Fibroblast of skin of right biceps (primary cell): ENCODE measurements at places on chromosomes 16 and 17.

DNA sequence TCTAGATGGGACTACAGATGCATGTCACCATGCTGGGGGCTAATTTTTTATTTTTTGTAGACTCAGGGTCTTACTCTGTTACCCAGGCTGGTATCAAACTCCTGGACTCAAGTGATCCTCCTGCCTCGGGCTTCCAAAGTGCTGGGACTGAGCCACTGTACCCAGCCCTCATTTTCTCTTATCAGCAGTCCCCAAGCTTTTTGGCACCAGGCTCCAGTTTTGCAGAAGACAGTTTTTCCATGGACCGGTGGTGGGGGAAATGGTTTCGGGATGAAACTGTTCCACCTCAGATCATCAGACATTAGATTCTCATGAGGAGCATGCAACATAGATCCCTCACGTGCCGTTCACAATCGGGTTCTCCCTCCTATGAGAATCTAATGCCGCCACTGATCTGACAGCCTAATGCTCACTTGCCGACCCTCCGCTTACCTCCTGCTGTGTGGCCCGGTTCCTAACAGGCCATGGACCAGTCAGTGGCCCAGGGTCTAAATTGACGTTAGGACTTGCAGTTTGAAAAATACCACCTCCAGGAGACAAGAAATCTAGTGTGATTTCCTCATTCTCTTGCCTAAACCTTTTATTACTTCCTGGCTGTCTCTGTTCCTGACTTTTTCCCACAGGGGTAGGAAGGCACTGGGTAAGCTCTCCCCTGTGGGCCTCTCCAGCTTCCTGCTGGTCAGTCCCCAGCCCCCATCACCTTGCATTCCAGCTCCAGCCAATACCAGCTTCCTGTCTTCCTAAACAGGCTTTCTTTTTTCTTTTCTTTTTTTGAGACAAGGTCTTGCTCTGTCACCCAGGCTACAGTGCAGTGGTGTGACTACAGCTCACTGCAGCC lies 9.3 kb upstream of the CNP start:
- peak; percentile 48 for DNase-seq

GRCh38 chr17:12415031-12415430 lies 250.7 kb upstream of the MYOCD start:
- DNase-seq, result peak; percentile 69

- DNase-seq, result peak; percentile 82
Observed at GRCh38 chr17:49031965-49032928, 35.1 kb downstream of the IGF2BP1 start.

GRCh38 chr16:47925811-47926460 lies 229.9 kb downstream of the ABCC12 start:
- peak; percentile 5 for DNase-seq

- DNase-seq, result no peak
Observed at GRCh38 chr16:76241755-76242154, 35.4 kb upstream of the CNTNAP4 start.

DNA sequence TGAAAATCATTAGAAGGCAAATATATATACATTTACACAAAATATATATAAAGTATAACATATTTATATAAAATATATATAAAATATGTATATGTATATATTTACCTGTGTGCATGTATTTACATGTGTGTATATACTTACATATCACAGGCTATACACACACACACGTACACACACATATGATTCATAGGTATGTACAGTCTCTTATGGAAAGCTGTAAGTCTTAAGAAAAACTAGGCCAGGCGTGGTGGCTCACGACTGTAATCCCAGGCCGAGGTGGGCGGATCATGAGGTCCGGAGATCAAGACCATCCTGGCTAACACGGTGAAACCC lies 14.7 kb downstream of the TOM1L2 start:
- no peak for DNase-seq

GRCh38 chr16:85203462-85203813 lies 91.2 kb upstream of the CIBAR2 start:
- no peak for DNase-seq

DNA sequence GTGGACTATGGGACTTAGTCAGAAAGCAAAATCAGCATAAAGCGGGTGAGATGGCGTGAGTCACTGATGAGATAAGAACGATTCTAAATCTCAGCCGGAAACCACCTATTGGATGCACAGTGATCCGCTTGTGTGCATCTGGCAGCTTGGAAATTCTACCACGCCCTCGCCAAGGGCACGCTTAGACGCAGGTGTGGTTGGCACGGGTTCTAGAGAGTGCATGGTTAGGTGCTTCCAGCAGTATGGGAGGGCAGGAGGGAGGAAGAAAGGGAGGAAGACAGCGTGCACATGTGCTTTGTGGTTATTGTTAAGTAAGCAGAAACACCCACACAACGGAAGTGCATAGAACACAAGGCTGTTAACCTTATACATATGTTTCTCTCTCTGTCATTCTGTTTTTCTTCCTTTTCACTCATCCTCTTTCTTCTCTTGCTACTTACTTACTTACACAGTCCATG lies 374.0 kb upstream of the ASIC2 start:
- DNase-seq, result no peak

DNA sequence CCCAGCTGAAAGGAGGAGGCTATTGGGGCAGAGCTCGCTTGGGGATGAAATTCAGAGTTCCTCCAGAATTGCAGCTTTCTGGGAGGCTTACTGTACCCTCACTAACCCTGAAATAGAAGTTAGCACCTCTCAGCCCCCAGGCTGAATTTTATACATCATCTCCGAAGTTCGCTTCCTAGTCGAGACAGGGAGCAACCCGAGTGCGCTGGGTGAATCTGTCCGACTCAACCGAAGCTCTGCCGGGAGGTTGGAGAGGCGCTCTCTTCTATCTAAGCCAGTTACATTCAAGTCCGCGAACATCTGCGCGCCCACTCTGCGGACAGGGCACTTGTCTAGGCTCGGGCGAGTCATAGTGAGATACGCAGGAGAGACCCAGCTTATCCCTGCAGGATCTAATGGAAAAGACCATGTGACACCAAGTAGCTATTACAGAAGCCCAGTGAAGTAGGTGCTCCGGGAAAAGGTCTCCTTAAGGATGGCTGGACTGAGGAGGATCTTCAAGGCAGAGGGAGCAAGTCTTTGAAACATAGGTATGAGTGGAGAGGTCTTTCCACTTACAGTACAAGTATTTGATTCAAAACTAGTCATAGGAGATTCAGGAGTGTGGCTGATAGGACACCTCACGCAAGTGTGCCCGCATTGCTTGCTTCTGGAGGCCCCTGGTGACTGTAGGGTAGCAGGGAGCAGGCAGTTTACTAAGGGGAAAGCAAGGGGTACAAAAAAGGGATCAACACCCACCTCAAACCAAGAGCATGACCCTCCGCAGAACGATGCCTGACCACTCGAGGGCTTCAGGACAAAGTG lies 646 bp upstream of the HES7 start:
- DNase-seq, result no peak

DNA sequence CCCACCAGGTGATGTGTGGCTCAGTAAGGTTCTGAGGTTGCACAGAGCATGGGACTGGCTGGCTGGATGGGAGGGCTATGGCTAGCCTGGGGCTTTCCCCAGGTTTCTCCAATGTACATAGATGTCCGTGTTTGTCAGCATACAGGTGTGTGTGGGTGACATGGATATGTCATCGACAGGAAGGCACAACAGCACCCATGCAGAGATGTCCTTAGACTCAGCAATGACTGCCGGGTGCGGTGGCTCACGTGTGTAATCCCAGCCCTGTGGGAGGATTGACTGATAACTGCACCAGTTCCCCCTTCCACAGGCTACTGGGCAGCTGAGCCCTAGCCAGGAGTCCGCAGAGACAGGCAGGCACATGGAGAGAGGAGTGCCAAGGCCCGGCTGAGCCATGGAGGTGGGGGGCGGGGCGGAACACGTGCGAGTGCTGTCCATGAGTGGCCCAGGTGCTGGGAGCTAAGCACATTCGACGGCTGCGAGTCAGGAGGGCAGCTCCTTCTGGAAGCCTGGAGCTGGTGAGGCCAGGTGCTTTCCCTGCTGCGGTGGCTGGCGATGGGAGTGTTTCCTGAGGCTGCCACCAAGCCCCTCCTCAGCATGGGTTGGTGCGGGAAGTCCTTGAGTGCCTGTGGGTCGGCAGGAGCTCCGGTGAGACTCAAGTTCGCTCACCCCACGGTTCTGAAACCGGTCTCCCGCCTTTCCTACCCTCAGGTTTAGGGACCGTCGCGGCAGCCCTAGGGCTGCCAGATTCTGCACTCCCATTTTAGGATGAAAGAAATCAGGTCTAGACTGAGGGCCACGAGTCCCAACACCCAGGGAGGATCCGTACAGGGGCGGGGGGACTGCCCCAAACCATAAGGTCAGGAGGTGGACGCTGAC lies 858 bp upstream of the ASPSCR1 start:
- DNase-seq, result no peak

GRCh38 chr16:89448656-89449055 lies 41.7 kb downstream of the ANKRD11 start:
- no peak for DNase-seq

DNA sequence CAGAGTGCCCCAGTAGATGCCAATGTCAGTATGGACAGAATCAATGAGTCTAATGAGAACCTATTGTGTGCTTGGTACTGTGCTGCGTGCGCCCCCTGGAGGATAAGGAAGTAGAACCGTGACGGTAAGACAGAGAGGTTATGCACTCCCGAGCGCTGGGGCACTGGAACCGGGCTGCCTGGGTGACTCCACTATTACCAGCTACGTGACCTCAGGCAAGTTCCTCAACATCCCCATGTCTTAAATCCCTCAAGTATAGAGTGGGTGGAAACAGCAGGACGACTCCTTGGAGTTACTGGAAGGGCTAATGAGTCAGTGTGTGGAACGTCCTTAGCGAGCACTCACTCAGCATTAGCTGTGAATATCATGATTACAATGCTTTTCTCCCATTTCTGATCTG lies 16.2 kb downstream of the CHST4 start:
- DNase-seq, result peak; percentile 35

DNA sequence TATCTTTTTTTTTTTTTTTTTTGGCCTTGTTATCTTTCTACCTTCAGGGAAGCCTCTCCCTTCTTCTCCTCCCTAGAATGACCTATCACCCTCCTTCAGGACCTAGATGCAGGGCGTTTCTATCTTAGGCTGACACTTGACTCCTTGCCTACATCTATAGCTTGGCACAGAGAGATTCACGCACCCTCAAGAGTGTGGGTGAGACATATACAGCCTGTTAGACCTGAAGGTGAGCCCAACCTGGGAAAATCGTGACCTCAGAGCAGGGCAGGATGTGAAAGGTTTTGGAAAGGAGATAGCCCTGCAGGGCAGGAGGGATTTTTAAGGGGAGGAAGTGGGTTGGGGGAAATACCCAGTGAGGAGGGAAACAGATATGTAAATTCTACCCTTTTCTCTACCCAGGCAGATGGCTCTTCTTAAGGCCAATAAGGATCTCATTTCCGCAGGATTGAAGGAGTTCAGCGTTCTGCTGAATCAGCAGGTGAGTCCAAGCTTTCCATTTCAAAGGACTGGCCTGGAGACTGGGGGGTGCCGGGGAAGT lies at the start of gene AHSP:
AHSP (plus strand) TSS at position 167 of the 541 bp plus-strand sequence; CDS start at position 407, 240 bp downstream.
- DNase-seq, result no peak

DNA sequence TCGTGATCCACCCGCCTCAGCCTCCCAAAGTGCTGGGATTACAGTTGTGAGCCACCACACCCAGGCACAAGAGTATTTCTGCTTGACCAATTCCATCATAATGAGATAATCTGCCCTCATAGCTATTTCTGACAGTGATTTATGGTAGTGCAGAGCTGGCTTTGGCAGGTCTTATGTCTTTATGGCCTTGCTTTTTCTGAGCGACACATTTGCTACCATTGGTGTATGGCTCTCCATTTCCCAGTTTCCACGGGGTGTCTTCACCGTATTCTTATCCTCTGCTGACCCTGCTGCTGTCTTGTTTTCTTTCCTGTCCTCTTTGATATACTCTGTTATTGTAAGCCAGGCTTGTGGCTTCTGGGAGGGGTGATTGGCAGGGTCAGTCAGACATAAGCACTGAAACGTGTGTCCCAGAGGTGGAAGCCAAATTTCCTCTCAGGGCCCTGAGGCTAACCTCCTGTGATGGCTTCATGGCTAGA lies 161.1 kb upstream of the TBX2 start:
- no peak for DNase-seq

- DNase-seq, result peak; percentile 65
Observed at GRCh38 chr16:73058221-73058615, 10.3 kb upstream of the ZFHX3 start.

DNA sequence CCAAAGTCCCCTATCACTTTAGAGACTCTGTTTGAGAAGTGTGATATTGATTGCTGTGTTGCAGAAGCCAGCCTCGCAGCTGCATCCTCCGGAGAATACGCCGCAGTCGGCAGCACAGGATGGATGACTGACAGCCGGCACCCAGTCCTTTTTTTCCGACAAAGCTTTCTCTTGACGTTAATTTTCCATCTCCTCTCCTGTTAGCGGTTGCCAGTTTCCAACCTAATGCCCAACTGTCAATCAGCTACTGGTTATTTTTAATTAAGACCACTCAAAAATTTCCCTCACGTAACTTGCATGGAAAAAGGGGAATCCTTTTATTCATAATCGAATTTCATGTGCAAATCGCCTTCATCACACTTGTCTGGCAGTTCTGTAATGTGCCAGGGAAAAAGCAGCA lies 953.9 kb downstream of the CDH11 start:
- DNase-seq, result no peak

GRCh38 chr16:54540525-54541180 lies 254.1 kb upstream of the IRX3 start:
- no peak for DNase-seq

GRCh38 chr17:71935341-71935740 lies 185.5 kb upstream of the SOX9 start:
- DNase-seq, result no peak

DNA sequence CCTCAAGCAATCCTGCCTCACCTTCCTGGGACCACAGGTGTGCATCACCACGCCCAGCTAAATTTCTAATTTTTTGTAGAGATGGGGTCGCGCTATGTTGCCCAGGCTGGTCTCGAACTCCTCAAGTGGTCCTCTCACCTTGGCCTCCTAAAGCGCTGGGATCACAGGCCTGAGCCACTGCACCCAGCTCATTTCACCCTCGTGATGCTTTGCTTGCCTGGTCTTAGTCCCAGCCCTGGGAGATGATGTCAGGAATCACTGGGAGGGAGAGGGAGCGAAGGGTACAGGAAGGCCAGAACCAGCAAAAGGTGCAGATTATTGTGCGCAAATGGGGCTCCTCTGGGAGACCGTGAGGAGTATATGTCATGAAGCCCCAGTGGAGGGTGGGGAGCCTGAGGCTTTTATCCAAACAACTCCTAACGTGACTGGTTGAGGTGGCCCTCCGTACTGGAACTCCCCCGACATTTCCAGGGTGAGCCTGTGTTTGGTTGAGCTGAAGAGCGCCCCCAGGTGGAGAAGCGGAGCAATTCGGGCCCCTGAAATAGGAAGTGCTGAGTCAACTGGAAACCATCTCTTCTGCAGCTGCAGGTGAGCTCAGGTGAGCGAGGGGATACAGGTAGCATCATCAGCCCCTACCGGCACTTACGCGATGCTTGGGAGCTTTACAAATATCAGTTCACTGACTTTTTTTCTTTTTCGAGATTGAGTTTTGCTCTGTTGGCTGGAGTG lies 41.2 kb upstream of the HAPSTR1 start:
- peak; percentile 29 for DNase-seq

DNA sequence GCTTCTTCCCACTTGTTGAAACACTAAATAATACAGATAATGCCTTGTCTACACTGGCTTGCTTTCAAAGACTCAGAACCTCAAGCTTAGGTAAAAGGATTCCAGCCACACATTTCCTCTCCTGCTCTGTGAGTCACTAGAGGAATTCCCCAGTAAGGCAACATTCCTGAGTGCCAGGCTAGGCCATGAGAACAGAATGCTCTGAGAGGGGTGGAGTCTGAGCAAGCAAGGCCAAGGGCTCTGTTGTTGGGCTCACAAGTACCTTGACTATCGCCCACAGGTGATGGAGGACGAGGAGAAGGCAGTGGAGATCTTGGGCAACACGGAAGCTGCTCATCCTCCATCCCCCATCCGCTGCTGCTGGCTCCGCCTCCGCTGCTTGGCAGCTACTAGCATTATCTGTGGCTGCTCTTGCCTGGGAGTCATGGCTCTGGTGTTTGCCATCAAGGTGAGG lies 6.7 kb upstream of the PHKG2 start:
- peak; percentile 83 for DNase-seq
